ENCODE measurements at places on chromosomes 7 and 10.

- no peak for DNase-seq
Observed at GRCh38 chr10:11448545-11449244, 162.8 kb downstream of the USP6NL start.

- no peak for DNase-seq
Observed at GRCh38 chr7:158723266-158723665, 18.7 kb upstream of the NCAPG2 start.

- no peak for DNase-seq
Observed at GRCh38 chr10:50312464-50313437, 61.4 kb upstream of the ASAH2 start.

- DNase-seq = no peak
Observed at GRCh38 chr7:55344840-55345239, 20.3 kb upstream of the LANCL2 start.

All from iPS DF 19.7 (cell line).